ENCODE measurements at places on chromosomes 7 and 10.

GRCh38 chr10:42934351-42934811 lies 142.5 kb upstream of the RET start:
- no peak overlapping the region for H3K4me3 ChIP-seq
- H3K27ac ChIP-seq, result no peak overlapping the region
- no peaks in the 10 kb centered on the region for H3K36me3 ChIP-seq
- no peaks in the 10 kb centered on the region for H3K27me3 ChIP-seq
- H3K4me1 ChIP-seq, result no peaks in the 10 kb centered on the region
- no peak for DNase-seq

- H3K4me1 ChIP-seq, result no peaks in the 10 kb centered on the region
- no peak overlapping the region for H3K4me3 ChIP-seq
- H3K27ac ChIP-seq, result no peak overlapping the region
- no peaks in the 10 kb centered on the region for H3K36me3 ChIP-seq
- no peak for DNase-seq
- H3K27me3 ChIP-seq, result 0 out of 2 replicates have a peak, but pooled peaks cover 4% of the 10 kb centered on the region
Measured at GRCh38 chr10:5508786-5509185, 9.4 kb upstream of the CALML5 start.

- H3K36me3 ChIP-seq, result peaks cover 33% of the 10 kb centered on the region
- H3K4me3 ChIP-seq, result no peak overlapping the region
- H3K27ac ChIP-seq, result no peak overlapping the region
- peaks cover 5% of the 10 kb centered on the region for H3K4me1 ChIP-seq
- H3K27me3 ChIP-seq, result no peaks in the 10 kb centered on the region
Measured at GRCh38 chr7:155681663-155682062, 37.2 kb downstream of the RBM33 start.

DNA sequence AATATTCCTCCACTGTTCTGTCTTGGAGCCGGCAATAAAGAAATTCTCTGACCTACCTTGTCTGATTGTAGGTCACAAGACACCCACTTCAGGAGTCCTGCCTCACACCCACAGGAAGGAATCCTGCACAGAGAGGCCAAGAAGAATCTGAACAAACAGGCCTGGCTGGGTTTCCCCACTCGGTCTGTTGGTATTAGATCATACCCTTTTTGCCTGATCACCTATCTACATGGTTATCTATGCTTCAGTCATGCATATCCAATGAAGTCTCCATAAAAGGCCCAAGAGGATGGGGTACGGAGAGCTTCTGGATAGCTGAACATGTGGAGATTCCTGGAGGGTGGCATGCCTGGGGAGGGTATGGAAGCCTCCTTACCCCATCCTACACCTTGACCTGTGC lies 12.3 kb downstream of the OGDH start:
- H3K4me3 ChIP-seq, result no peak overlapping the region
- DNase-seq, result no peak
- H3K27me3 ChIP-seq, result no peaks in the 10 kb centered on the region

DNA sequence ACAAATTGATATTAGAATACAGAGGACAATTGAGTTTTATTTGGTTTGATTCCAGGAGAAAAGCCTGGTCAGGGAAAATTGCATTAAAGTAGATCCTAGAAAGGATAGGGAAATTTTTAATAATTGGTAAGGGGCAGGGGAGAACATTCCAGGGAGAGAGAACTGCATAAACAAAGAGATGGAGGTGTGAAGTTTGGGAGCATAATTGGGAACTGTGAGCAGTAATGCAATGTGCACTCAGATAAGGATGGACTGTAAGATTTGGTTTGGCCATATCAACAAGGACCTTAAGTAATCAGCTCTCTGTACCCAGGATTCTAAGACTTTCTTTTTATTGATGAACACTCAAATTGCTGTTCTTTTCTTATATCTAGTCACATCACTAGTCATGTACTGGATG lies 41.4 kb downstream of the ZMYND11 start:
- no peak overlapping the region for H3K27ac ChIP-seq
- no peak for DNase-seq
- no peaks in the 10 kb centered on the region for H3K27me3 ChIP-seq
- H3K36me3 ChIP-seq, result no peaks in the 10 kb centered on the region
- no peak overlapping the region for H3K4me3 ChIP-seq

- no peaks in the 10 kb centered on the region for H3K27me3 ChIP-seq
- H3K36me3 ChIP-seq, result no peaks in the 10 kb centered on the region
- no peak overlapping the region for H3K4me3 ChIP-seq
Measured at GRCh38 chr10:65123120-65123519, 1601.9 kb downstream of the REEP3 start.

DNA sequence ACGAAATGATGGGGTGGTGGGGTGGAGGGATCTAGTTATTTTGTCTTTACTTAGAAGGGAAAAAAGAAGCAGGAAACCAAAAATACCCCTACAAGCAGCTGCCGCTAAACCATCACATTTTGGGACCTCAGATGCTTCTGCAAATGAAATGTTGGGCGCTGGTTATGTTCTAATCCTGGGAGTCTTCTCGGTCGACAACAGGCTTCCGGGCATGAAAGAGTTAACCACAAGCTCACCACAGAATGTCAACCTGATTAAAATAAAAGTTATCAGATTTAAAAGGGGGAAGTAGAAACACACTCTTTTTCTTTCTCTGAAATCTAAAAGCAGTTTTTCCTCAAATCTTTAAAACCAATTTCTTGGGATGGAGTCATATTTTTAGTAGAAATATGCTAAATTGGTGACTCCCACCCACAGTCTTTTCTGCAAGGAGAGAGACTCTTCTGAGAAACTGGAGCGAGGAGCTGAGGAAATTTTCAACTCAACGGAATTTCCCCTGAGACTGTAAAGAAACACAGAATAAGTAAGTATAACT lies 16.8 kb downstream of the IL2RA start:
- no peak overlapping the region for H3K27ac ChIP-seq
- H3K36me3 ChIP-seq, result no peaks in the 10 kb centered on the region
- DNase-seq, result no peak

DNA sequence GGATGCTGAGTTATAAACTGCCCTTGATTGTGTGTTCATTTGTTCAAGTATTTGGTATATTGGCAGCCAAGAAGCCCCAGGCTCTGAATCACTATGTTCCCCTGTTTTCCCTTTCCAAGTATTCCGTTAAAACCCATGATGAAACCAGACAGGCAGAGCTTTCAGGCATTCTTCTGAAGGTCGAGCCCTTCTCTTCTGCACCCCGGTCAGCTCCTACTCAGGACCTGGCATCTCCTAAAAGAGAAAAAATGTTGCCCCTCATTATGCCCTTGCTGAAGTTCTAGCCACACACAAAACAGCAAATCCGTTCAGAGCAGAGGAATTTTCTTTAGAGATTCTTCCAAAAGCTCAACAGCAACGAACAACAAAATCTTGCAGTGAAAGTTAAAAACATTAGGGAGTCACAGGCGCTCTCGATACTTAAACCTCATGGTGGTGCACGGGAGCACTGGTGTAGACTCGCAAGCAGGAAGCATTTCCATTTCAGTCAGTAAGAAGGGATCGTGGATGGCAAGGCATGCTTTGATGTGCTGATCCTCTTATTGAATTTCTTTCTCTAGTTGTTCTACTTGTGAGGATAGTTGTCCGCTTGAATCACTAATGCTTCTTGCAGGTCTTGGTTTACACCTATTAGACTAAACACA lies 264.9 kb downstream of the SKIDA1 start:
- no peak overlapping the region for H3K4me3 ChIP-seq
- no peaks in the 10 kb centered on the region for H3K36me3 ChIP-seq

DNA sequence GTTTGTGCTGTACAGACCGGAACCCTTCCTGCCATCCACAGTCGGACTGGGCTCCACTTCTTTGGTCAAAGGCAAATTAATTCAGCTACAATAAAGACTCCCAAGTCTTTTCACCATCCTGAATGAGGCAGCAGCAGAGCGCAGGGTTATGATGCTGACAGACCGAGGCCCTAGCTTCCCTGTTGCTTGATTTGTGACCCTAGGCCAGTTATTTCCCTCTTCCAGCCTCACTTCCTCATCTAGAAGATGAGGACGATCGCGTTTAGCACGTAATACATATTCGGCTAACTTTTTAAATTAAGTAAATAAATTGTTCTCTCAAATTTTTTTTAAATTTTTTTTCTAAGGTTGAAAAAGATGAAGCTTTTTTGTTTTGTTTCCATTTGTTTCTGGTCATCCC lies 18.1 kb downstream of the ADRB1 start:
- no peaks in the 10 kb centered on the region for H3K27me3 ChIP-seq
- H3K27ac ChIP-seq, result no peak overlapping the region
- no peak overlapping the region for H3K4me3 ChIP-seq
- peaks cover 13% of the 10 kb centered on the region for H3K4me1 ChIP-seq
- H3K36me3 ChIP-seq, result no peaks in the 10 kb centered on the region
- no peak for DNase-seq

All from MM.1S (cell line).